ENCODE measurements at places on chromosomes 1 and 21.

GRCh38 chr1:211811126-211811525 is 19.4 kb downstream of the LPGAT1 start:
- DNase-seq, result no peak

DNA sequence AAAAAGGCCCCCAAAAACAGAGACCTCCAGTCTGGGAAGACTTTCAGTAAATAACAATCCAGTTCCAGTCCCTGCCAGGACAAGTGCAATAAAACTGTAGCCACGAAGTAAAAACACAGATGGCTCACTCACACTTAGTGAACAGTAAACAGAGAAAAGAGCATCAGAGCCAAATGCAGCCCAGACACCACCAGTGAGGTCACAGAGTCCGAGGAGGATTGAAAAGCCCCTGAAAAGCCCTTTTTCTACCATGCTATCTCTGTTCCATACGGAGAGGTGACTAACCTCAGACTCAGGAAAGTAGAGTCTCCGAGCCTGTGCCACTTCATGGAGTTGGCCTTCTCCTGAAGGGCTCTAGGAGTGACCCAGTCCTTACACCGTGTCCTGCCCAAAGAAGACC is 84.5 kb downstream of the COLGALT2 start:
- no peak for DNase-seq

DNA sequence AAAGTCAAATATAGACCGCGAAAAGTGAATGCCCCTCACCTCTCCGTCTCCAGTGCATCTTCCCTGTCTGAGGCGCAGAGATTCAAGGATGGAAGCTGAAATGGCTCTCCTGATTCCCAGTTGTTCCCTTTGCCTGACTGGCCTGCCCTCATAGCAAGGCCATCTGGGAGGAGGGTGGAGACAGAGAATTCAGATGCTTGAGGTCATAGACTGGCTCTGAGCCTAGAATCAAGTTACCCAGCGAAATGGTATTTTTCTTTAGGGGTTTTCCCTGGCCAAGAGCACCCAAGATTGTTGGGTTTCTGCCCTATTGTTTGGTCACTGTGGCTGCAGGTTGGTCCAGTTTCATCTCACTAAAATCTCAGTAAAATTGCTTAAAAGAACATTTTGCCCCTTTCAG is 7.2 kb downstream of the METTL13 start:
- DNase-seq, result no peak

- DNase-seq, result no peak
Observed at GRCh38 chr1:29209173-29209572, 21.6 kb downstream of the MECR start.

DNA sequence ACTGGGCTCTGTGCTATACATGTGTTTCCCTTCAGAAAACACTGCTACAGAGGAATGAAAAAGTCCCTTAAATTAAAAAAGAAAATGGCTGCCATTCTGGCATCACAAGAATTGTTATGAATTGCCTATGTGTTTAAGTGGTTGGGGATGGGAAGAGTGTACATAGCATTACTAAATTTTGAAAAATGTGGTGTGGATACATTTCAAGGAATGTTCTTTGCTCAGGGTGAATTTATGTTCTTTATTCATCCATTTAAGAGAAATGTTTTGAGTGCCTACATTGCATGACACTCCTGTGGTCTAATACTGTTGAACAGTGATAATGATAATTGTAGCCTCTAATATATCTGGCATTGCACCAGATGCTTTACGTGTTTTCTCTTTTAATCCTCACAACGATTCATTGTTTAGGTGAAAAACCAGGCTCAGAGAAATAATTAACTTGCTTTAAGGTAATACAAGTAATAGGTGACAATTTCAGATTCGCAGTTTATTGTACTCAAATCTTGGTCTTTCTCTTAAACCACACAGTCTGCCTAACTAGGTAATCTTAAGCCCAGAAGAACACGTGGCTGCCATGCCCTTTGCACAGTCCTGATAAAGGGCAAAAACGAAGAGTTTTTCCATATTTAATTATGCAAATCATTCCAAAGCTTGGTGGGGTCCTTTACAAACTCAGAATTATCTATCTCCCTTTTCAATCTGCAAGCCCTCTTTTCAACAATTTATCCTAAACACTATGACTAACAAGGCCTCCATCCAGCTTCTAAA is 31.5 kb downstream of the DPT start:
- DNase-seq, result no peak

GRCh38 chr1:8448911-8449661 is 131.2 kb downstream of the SLC45A1 start:
- no peak for DNase-seq

DNA sequence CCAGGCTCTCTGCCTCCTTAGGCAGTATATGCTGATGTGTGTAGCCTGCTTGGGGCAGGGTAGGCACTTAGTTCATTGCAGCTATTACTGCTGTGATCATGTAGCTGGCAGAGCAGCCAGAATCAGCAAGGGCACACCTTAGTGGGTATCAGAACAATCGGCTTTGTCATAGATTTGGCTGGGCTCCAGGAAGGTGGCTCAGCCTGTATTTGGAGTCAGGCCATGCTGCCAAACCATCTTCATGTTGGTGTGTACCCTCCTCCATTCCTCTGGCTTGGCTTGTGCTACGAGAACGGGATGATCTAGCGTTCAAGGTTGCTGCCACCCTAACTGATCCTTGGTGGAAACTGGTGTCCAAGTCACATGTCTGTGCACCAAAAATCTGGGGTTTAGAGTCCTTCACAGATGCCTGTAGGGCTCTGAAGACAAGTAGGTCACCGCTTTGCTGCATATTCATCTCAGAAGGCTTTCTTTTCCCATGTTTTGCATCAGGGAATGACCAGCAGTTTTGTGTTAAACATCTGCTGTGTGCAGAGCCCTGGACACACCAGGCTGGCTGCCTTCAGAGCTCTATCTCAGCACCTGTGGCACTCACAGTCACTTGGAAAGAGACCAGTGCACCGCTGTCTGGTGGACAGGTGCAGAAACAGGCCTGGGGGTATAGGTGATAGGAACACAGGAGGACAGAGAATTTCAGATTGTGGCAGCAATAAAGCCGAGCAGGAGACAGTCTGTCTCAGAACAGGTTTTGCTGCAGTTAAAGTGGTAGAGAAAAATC is 23.7 kb downstream of the VANGL1 start:
- DNase-seq, result no peak

GRCh38 chr1:26370591-26371382 is 1.8 kb downstream of the ZNF683 start:
- no peak for DNase-seq

DNA sequence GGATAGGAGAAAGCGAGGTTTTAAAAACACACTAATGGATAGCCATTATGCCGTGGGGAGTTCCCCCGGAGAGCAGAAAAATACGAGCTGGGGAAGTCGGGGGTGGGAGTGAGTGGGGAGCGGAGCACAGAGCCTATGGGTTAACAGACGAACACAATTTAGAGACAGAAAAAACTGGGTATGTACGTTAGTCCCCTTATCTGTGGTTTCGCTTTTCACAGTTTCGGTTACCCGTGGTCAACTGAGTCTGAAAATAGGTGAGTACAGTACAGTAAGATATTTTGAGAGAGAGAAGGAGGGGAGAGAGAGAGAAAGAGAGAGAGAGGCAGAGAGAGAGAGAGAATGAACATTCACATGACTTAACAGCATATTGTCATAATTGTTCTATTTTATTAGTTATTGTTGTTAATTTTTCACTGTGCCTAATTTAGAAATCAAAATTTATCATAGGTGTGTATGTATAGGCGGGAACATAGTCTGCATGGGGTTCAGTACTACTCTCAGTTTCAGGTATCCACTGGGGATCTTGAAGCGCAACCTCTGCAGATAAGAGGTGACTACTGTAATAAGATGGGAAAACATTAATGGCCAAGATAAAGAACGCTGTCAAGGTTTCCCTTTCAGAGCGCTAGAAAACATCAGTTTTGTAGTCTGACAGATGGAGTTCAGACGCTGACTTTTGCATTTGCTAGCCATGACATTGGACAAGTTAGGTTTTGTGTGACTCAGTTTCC is 125.6 kb upstream of the LMO4 start:
- DNase-seq, result no peak

- DNase-seq, result no peak
Observed at GRCh38 chr1:106534612-106535011, 521.9 kb upstream of the PRMT6 start.

- DNase-seq, result no peak
Observed at GRCh38 chr1:26127235-26128163, 15.9 kb downstream of the PDIK1L start.

DNA sequence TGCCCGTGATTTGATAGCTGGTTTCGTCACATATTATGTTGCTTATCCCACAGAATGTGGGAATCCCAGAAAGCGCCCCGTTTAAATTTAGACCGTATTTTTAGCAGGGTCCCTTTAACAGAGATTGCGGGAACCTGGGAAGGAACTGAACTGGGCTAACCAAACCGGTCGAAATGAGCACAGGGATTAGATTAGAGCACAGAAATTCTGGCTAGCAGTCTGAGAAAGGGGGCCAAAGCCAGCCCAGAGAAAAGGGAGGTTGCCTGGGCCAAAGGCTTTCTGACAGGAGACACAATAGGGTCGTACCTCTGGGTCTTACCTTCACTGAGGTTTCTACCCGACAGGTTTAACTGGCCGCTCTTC is 327 bp downstream of the LRRC40 start:
- no peak for DNase-seq

- no peak for DNase-seq
Observed at GRCh38 chr1:99784143-99784542, 17.7 kb upstream of the FRRS1 start.

- DNase-seq, result no peak
Observed at GRCh38 chr1:200405264-200405663, 4.6 kb downstream of the ZNF281 start.

- no peak for DNase-seq
Observed at GRCh38 chr1:40663324-40664166, 1.9 kb downstream of the RIMS3 start.

DNA sequence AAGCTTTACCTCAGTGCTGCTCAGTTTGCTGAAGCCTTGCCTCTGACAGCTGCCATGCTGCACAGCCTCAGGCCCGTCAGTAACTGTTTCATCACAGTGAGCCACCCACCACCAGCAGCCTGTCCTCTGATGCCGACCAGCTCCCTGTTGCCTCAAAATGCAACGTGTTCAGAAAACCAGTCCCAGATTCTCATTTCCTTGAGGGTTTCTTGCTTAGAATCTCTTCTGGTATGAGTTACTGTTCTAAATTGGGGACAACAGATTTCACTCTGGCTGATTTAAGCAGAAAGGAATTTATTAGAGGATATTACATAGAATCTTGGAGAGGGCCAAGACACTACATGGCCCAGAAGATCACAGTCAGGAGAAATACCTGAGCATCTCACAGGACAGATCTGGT is 11.0 kb downstream of the UBL4B start:
- DNase-seq, result no peak

DNA sequence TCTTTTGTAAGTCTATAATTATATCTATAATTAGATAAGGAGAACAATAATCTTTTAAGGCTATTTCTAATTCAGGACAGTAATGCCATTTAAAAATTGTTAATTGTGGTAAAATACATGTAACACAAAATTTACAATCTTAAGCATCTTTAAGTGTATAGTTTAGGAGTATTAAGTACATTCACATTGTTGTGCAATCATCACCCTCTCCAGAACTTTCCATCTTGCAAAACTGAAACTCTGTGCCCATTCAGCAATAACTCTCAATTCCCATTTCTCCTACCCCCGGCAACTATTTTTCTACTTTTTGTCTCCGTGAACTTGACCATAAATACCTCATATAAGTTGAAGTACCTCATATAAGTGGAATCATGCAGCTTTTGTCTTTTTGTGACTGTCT is 93.9 kb upstream of the KCNA3 start:
- DNase-seq, result no peak

DNA sequence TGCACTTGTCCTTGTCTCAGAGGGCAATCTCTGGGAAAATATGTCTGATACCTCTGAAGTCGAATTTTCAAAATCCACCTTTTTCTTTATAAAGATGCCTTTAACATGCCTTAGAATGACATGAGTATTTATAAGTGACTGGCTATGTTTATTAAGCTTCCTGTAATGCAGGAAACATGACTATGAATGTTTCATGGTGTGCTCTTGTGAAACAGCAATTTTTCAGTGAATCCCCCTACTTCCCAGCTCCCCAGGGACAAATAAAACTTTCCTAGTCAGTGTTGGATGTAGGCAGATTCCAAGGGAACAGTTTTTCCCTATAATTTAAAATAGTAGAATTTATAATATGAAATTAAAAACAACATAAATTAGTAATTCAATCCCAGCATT is 437.0 kb downstream of the LMO4 start:
- no peak for DNase-seq

GRCh38 chr1:31776516-31776915 is 12.4 kb upstream of the ADGRB2 start:
- DNase-seq, result no peak

- DNase-seq, result no peak
Observed at GRCh38 chr21:36454093-36454531, 25.8 kb downstream of the CLDN14 start.

GRCh38 chr1:173856903-173857302 is 10.9 kb downstream of the GAS5 start:
- no peak for DNase-seq
